T-helper 17 cell (primary cell): ENCODE measurements at places on chromosomes 1 and 21.

- no peak for DNase-seq
Measured at GRCh38 chr1:17885663-17886320, 130.7 kb downstream of the ACTL8 start.

DNA sequence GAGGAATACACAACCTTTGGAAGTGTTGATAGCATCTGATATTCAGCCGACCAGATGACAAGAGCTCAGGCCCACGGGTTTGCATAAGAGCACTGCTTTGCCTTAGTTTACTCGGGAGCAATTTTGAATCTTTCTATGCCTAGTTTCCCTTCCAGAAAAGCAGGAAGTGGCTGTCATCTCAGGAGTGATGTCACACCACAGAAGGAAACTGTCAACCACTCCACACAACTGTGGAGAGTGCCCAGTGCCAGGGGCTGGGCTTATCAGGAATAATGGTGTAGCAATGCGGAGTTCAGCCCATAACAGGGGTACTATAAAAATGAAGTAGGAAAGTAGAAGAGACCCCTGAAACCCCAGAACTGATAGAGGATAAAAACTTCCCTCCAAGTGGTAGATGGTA, 28.4 kb downstream of the NTPCR start:
- DNase-seq, result no peak

- no peak for DNase-seq
Measured at GRCh38 chr1:68819190-68819829, 322.4 kb upstream of the DEPDC1 start.

DNA sequence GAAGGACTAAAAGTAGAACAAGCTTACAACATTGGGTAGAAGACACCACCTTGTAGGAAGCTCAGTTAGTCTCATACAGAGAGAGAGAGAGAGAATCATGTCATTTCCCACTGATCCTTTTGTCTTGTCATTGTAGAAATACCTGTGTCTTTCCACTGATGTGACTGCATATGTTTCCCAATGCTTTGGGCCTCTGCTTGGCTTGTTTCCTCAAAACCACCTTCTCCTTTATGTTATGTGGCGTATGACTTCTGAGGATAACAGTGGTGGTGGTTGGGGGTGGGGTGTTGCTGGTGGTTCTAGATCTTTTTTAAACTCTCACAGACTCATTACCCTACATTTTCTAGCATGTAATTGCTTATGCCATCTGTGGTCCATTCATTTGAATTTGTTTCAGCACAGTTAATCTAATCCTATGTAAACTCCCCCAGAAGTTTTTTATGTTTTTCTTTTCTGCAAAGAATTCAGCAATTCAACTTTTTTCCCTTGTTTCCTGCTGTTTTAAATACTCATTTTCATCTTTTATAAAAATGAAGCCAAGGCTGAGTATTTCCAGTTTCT, 9.3 kb downstream of the RGL1 start:
- no peak for DNase-seq

GRCh38 chr1:25821112-25821476, 1.3 kb downstream of the MTFR1L start:
- DNase-seq, result no peak

DNA sequence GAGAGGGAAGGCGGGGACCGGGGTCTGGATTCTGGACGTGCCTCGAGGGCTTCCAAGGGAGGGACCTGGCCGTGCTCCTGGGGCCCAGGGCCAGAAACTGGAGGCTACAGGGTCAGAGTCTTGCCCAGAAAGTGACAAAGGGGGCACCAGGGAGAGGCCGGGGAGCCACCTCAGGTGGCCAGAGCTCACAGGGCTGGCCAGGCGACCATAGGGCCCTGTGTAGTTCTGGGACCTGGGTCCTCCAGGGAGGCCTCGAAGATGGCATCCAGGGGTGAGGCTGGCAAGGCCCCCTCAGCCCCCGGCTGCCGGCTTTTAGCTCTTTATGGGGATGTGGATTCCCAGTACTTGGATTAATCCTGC, 14.3 kb upstream of the LRRC3 start:
- no peak for DNase-seq

GRCh38 chr1:208233546-208233945, 10.6 kb downstream of the PLXNA2 start:
- DNase-seq, result no peak

GRCh38 chr21:41611966-41612606, 104.1 kb upstream of the TMPRSS2 start:
- no peak for DNase-seq

GRCh38 chr1:90716552-90717355, at the start of gene BARHL2:
TSS of gene BARHL2 (minus strand) at chr1:90717302. CDS start at chr1:90717195, 107 bp downstream.
- no peak for DNase-seq

DNA sequence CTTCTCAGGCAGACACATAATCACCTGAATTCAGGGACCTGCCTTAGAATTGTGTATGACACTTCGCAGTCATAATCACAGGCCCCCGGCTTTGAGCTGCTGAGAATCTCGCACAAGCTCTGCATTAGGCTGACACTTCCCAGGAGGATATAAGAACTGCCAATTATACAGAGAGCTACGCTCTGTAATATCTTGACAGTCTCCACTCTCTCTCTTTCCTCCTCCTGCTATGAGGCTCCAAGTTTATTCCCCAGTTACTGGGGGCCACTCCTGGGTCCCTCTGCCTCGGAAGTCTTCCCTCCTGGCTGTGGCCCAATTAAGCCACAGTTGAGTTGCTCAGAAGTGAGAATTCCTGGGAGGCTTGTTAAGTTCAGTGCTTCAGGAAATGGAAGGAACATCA, 42.7 kb downstream of the EBNA1BP2 start:
- no peak for DNase-seq

DNA sequence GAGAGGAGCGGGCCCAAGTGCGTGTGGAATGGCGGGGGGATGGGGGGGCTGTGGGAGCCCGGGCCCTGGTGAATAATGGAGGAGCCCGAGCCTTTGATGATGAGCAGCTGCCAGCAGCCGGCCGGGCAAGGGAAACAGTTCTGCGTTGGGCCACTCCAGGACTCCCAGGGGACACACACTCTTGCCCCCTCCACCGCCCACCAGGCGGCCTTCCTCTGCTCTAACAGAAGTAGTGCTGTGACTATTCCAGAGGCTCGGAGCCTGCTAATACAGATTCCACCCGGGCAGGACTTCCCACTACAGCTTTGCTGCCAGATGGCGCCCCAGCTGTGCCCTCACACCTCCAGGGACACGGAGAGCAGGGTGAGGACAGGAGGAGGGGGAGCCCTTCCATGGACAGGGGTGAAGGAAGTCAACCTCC, 48.2 kb upstream of the LRP8 start:
- DNase-seq, result no peak

GRCh38 chr1:230342019-230342418, 84.1 kb downstream of the PGBD5 start:
- no peak for DNase-seq

- no peak for DNase-seq
Measured at GRCh38 chr1:33060579-33061083, 20.3 kb upstream of the AZIN2 start.

- no peak for DNase-seq
Measured at GRCh38 chr1:22615886-22616285, 20.5 kb upstream of the C1QA start.

DNA sequence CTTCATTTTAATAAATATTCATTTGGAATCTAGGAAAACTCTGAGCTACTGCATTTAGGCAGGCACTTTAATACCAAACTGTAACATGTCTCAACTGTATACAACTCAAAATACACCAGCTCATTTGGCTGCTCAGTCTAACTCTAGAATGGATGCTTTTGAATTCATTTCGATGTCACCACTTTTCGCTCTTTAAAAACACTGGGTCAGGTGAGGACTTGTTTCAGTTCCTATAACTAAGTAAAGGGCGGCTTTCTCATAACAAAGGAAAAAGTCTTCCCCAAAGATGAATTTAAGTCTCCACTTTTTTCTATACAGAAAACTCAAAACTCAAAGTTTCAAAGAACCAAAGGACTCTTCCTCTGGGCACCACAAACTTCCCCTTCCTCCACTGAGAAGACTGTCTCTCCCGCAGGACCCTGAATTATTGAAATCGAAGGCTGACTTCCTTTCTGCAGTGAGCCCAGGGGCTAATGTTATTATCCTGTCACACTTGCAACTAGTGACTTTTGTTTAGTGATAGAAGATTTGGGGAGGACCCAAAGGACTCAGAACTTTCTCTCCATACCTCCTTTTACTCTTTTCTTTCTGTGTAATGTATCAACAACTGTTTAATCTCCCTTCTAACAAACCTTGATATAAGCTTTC, 9.7 kb upstream of the DHX9 start:
- no peak for DNase-seq

DNA sequence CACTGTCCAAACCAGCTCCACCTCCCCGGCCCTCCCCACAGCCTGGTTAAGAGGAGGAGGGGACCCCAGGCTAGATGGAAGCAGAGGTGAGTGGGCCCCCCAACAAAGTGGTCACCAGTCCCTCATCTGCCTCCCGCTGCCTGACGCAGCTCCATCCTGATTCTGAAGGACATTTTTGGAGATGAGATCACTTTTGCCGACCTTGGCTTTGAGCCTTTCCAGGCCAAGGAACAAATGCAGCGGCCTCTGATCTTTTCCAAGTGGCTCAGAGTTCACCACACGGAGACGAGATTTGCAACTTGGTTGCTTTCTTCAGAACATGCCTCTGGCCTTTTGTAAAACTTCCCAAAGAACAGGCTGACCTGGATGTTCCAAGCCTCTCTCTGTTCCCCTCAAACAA, 223.1 kb downstream of the NPHP4 start:
- DNase-seq, result no peak

DNA sequence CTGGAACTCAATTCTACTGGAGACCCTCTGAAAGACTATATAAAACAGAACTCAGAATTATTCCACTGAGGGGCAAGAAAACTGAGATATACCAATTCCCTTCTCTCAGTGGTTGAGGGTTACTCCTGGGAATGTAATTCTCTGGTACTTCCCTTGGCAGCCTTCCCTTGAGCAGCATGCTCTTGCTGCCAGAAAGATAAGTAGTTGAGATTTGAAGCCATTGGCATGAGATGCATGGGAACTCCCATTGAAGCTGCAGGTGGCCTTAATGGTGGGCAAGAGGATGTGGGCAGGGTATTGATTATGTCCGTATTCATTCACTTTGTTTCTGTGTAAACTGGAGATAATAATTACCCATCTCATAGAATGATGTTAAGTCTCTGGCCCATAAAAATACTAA, 28.6 kb upstream of the C1orf185 start:
- no peak for DNase-seq

GRCh38 chr1:26281971-26282370, 2.1 kb downstream of the SH3BGRL3 start:
- no peak for DNase-seq

DNA sequence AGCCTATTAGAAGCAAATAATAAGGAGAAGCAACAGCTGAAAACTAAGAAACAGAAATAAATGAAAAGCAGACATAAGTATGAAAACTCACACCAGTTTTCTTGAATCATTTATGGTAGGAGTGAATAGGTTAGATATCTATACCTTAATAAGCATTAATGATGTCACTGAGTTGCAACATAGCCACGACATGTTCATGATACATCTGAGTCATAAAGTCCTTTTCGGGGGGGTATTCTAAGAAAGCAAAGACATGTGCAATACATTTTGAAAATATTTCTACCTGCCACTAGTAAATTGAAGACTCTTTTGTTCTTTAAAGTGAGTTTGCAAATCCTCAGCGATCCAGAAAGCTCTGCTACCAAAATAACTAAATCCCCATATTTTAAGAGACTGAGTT, 7.2 kb downstream of the CD34 start:
- DNase-seq, result no peak

GRCh38 chr1:168101336-168101735, 35.4 kb downstream of the GPR161 start:
- no peak for DNase-seq

DNA sequence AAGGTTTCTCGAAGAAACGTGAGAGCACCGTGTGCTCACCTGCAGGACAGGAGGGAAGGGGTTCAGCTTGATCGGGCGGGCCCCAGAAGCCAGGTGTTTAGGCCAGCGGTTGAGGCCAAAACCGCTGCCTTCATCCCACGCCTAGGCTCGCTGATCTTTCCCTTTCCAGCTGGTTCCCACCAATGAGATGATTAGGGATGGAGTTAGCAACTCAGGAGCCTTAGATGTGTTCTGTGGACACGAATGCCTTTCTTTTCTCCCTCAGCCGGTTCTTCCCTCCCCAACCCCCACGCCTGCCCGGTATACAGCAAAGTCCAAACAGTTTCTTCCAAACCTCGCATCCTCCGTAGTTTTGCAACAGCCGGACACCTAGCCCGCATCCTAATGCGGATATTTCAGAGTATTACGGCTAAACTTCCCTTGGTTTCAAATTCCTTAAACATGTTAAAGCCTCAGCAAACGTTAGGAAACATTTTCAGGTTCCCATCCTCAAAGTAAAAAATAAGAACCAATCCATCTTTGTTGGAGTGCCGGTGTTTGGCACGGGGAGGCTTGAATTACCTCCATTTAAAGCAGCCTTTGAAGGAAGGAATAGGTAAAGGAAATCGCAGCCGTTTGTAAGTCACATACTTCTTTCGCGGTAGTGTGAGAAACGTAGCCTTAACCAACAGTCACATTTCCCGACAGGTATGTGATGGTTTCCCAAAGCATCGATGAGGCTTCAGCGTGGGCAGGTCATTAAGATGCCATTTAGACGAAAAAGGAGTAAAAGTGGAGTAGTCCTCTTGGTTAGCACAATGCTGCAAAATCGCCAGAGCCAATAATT, 1.1 kb downstream of the LRRC8C start:
- DNase-seq, result no peak

GRCh38 chr1:84912726-84913554, 19.9 kb upstream of the LPAR3 start:
- DNase-seq, result no peak

- DNase-seq, result no peak
Measured at GRCh38 chr1:160647329-160647720, 481 bp upstream of the SLAMF1 start.

DNA sequence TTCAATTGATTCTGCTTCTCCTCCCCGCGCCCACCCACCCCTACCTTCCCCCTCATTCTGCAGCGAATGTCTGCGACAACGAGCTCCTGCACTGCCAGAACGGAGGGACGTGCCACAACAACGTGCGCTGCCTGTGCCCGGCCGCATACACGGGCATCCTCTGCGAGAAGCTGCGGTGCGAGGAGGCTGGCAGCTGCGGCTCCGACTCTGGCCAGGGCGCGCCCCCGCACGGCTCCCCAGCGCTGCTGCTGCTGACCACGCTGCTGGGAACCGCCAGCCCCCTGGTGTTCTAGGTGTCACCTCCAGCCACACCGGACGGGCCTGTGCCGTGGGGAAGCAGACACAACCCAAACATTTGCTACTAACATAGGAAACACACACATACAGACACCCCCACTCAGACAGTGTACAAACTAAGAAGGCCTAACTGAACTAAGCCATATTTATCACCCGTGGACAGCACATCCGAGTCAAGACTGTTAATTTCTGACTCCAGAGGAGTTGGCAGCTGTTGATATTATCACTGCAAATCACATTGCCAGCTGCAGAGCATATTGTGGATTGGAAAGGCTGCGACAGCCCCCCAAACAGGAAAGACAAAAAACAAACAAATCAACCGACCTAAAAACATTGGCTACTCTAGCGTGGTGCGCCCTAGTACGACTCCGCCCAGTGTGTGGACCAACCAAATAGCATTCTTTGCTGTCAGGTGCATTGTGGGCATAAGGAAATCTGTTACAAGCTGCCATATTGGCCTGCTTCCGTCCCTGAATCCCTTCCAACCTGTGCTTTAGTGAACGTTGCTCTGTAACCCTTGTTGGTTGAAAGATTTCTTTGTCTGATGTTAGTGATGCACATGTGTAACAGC, 339.9 kb downstream of the NTNG1 start:
- no peak for DNase-seq
